ENCODE measurements at places on chromosomes 1 and 21. TPM values are rescaled to one million over a fixed set of nuclear protein-coding genes. Genes with fewer than 3 reads are reported as not detected.

The GNG5 gene
- total RNA-seq: 160 TPM

The FCRL6 gene
- total RNA-seq: not detected

The RUNX3 gene
- 0.43 TPM for total RNA-seq

The CYP4X1 gene
- total RNA-seq: 5.1 TPM

The OBSCN gene
- 6.1 TPM for total RNA-seq

The CD84 gene
- 0.11 TPM for total RNA-seq

The RHOU gene
- total RNA-seq: 51.6 TPM

The TMEM81 gene
- total RNA-seq: 2.0 TPM

The CCT8 gene
- total RNA-seq: 248 TPM

The MECR gene
- 38.1 TPM for total RNA-seq

The GBP7 gene
- total RNA-seq: not detected

All from motor neuron (in vitro differentiated cells).